ENCODE measurements at places on chromosomes 7 and 10.

DNA sequence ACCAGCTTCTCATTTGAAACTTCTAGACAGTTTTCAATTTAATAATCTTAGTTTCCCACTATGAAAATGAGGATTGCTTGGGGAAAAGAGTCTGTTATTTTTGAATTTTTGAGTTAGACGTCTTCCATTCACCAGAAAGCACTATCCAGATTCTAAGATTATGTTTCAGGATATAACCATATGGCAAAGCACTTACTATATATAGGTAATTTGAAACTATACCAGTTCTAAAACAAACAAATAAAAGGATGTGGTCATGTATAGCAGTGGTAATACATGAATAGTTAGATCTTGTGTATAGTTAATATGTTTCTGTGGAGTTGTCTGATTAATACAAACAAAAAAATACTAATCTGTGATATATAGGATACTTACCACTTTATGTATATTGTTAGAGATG, 320.0 kb downstream of the EXOC4 start:
- DNase-seq: no peak

- DNase-seq: peak; percentile 47
These were observed 144.4 kb downstream of the DYNC1I1 start for GRCh38 chr7:95916573-95917297.

GRCh38 chr7:138752518-138753149, 45.2 kb upstream of the TMEM213 start:
- DNase-seq: peak; percentile 84

- no peak for DNase-seq
These were observed 332.6 kb downstream of the SH2D4B start for GRCh38 chr10:80870282-80870681.

- no peak for DNase-seq
These were observed 74.2 kb downstream of the DNAJB6 start for GRCh38 chr7:157410831-157411556.

DNA sequence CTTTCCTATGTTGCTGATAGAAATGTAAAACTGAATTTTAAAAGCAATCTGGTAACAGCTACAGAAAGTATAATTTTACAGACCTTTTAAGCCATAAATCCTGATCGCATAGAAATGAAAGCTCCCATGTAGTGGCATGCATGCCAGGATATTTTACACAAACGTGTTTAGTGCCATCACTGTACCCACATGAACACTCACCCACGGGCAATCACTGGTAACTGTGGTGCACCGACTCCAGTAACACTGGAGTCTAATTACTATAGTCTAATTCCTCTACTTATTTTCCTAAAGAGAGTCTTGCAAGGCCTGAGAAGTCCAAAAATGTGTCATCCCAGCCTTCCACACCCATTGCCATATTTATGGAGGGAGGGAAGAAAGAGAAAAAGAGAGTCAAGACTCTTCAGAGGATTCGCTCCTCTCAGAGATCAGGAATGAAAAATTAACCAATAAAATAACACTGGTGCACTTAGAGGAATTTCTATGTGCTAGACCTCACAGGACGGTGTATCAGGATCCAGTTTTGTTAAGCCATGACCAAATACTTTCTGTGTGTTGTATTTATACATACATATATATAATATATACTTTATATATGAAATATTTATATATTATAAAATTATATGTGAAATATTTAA, 48.9 kb upstream of the AKR1C1 start:
- no peak for DNase-seq
